ENCODE measurements at places on chromosomes 16 and 17. TPM values are rescaled to one million over a fixed set of nuclear protein-coding genes. Genes with fewer than 3 reads are reported as not detected.

DNA sequence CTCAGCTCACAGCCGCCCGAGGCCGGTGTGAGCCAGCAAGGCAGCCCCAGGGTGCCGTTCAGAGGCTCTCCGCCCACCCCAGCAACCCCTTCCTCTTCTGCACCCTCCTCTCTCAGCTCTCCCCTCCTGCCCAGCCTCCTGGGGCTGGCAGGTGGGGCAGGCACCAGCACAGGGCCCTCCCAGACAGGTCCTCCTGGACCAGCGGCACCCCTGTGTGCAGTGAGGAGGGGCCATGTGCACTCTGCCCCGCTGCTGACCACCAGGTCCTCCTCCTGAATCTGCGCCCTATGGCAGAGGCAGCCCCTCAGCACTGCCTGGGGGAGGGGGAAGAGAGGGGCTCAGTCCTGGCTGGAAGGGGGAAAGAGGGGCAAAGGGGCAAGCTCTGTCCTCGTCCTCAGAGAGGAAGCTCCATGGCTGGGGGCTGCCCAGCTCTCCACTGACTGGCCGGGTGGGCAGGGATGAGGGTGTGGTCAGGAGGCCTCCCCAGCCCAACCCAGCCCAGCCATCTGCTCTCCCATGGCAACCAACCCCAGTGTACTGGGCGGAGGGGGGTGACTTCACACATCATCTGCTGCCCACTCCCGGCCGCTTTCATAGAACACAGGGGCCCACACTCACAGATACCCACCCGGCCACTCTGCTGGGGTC is 5.4 kb upstream of the BCAR1 start:
- DNase-seq: no peak

- no peak for DNase-seq
Observed at GRCh38 chr16:77987810-77988209, 34.5 kb upstream of the CLEC3A start.

GRCh38 chr17:2735896-2736295 is 13.6 kb downstream of the CCDC92B start:
- no peak for DNase-seq

SBK1 gene
- 22.9 TPM for total RNA-seq

KREMEN2 gene
- total RNA-seq: not detected

NT5M gene
- total RNA-seq: 5.8 TPM

DNA sequence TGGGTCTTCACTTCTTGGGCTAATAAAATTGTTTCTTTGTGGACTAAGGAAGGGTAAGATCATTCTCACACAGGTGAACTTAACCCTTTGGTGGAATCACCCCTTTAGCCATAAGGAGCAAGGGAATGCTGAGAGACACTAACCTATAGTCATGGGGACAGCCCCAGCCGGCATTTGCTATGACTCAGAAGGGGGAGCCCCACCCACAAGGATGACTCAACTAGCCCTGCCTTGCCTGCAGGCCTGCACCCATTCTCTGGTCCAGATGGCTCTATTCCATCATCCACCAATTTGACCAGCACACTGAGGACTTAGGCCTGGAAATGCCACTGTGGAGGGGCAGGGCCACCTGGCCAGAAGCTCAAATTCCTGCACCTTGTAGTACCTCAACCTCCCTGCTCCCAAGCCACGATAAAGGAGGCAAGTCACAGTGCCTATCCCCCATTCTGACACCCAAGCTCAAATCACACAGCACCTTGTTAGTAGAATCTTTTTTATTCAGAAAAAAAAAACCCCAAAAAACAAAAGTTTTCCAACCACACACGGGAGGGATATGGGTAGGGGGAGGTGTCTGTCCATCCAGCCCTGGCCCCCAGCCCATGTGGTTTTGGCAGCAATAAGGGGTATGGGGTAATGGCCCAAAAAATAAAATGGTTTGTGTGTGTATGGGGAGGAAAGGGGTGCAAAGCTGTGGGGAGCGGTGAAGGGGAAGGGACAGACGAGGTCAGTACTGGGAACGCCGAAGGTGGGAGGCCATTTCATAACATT is 3.0 kb downstream of the PFN1 start:
- DNase-seq: no peak

- DNase-seq: peak; percentile 64
Observed at GRCh38 chr17:34706029-34706428, 126.6 kb downstream of the TMEM132E start.

- peak; percentile 79 for DNase-seq
Observed at GRCh38 chr16:86761111-86762031, 183.0 kb downstream of the FOXL1 start.

DNA sequence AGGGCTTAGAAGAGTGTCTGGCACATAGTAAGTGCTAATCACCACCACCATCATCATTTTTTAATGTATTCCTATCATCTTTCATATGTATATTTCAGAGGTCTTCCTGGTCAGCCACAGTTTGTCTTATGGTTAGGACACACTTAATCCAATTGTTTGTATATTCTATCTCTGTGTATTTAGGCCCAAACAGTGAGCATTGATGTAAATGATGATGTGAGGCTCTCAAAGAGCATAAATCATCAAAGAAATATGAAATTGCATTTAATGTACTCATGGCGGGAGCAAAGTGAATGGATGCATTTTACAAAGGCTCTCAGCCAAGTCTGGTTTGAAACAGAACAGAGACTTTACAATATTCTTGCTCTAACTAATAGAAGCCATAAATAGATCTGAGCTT is 24.1 kb upstream of the MPHOSPH6 start:
- DNase-seq: no peak

GRCh38 chr17:77857613-77858012 is 100.9 kb upstream of the TNRC6C start:
- DNase-seq: no peak

DNA sequence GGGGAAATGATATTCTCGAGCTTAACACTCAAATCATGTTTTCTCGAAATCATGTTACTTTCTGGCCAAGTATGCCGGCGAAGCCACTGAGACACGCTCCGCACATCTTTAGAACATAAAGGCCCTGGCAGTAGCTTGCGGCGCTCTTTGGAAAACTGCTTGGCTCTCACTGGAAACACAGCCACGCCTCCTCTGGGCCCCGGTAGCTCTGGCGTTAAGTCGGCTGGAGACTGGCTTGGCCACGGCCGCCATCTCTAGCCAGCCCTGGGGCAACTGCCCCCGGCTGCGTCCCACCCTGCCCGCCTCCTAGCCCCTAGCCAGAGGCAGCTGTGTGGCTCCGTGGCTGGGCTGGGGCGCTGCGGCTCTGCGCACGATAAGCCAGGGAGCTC is 9.2 kb upstream of the BAIAP2 start:
- DNase-seq: no peak

DNA sequence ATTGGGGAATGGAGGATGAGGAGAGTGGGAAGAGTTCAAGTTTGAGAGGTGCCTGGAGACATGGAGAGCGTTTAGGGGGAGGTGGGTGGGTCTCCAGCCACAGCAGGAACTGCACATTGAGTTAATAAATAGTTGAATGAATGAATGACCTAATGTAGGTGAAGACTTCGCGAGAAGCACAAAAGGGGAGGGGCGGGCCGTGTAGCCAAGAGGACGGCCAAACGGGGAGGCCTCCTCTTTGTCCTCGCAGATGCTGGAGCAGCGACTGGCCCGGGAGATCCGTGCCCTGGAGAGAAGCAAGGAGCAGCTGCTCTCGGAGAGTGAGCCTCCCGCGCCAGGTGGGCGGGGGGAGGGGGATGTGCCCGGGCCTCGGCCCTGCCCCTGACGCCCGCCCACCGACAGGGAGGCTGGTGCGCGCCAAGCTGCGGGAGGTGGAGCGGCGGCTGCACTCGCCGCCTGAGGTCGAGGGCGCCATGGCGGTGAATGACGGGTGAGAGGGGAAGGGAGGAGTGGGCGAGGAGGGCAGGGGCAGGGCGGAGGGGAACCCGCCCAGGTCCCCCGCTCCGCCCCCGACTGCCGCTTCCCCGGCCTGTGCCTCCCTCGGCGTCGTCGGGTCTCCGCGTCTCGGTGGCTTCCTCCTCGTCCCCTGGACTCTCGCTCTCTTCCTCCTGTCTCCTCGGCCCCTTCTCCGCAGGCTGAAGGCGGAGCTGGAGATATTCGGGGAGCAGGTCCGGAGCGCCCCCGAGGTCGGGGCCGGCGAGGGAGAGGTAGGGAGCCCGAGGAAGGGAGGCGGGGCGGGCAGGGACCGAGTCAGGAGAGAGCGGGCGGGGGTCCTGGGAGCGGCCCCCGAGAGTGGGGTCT is 12.9 kb downstream of the SYCE1L start:
- DNase-seq: peak; percentile 70

- no peak for DNase-seq
Observed at GRCh38 chr17:15931394-15931793, 13.5 kb upstream of the ADORA2B start.

ALKBH5 gene
- 55.3 TPM for total RNA-seq

MYH13 gene
- total RNA-seq: 0.05 TPM

GRCh38 chr16:8568231-8568617 is 22.1 kb downstream of the TMEM114 start:
- DNase-seq: no peak

- DNase-seq: no peak
Observed at GRCh38 chr17:38498353-38498752, 70.1 kb downstream of the ARHGAP23 start.

GRCh38 chr16:72060405-72060804 is 2.6 kb upstream of the HPR start:
- no peak for DNase-seq

KCNH6 gene
- 18.6 TPM for total RNA-seq

DNA sequence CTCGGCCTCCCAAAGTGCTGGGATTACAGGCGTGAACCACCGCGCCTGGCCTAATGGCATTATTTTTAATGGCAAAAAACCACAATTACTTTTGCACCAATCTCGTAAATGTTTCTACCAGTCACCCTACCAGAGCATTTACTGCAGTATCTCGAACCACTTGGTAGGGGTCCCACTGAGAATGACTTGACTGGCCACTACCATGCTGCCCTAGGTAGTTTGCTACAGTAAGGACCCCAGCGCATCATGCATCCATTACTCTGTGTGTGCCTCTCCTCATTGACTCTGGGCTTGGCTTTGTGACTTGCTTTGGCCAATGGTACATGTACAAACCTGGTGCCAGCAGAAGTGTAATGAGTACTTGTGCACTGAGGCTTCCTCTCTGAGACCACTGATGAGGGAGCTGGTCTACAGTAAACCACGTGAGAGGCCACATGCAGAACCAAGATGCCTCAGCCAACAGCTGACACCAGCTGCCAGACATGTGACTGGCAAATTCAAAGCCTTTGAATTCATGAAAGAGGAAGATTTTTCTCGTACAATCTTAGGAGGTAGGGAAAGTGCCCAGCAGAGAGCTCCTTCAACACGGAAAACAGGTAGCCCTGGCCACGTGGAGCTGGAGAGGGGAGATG is 421.7 kb upstream of the C16orf82 start:
- DNase-seq: no peak

DNA sequence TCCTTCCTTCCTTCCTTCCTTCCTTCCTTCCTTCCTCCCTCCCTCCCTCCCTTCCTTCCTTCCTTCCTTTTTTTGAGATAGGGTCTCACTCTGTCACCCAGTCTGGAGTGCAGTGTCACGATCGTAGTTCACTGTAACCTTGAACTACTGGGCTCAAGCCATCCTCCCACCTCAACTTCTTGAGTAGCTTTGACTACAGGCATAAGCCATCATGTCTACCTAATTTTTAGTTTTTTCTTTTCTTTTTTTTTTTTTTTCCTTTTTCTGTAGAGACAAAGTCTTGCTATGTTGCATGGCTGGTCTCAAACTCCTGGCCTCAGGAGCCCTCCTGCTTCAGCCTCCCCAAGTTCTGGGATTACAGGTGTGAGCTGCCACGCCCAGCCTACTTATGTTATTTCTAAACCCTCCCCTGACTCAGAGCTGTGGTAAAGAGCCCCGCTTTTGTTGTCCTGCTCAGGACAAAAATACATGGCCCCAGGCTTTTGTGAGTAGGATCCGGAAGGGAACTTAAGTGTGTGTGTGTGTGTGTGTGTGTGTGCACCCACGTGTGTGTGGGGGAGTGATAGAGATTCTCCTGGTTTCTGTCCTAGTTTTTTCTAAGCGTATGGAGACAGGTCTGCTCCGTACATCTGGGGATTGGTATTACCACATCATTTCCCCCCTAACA is 67.1 kb downstream of the PRKCB start:
- DNase-seq: no peak

DNA sequence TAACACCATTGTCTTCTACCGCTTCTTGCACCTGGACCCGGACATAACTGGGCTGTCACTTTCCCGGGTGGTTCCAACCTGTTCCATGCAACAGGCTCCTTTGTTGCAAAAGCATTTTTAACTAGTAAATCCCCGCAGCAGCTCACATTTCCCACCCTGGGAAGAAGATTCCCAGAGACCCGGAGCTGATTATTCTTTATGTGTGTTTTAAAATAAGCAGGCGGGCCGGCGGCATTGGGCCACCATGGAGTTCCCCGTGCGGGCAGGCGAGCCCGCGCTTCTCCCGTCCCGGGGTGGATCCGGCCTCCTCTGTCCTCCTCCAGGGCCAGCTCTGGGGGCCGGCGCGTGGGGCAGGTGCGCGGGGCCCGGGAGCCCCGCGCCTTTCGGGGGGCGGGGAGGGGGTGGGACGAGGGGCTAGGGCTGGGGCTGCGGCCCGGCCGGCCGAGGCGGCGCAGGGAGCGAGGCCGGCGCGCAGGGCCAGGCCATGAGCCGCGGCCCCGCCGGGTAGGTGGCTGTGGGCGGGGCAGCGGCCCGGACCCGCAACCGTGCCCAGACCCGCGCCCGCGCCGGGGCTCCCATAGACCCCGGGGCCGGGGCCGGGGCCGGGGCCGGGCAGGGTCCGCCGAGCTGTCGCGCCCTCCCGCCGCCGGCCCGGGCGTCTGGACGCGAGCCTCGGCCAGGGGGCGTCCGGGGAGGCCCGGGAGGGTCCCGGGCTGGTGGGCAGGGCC is 1.7 kb downstream of the CRAMP1 start:
- DNase-seq: peak; percentile 14

- DNase-seq: no peak
Observed at GRCh38 chr17:59002848-59003247, 103.8 kb downstream of the TRIM37 start.

IRX3 gene
- total RNA-seq: 30.5 TPM

- DNase-seq: no peak
Observed at GRCh38 chr16:727291-727977, 528 bp downstream of the HAGHL start.

TP53TG3B gene
- not detected for total RNA-seq

DNA sequence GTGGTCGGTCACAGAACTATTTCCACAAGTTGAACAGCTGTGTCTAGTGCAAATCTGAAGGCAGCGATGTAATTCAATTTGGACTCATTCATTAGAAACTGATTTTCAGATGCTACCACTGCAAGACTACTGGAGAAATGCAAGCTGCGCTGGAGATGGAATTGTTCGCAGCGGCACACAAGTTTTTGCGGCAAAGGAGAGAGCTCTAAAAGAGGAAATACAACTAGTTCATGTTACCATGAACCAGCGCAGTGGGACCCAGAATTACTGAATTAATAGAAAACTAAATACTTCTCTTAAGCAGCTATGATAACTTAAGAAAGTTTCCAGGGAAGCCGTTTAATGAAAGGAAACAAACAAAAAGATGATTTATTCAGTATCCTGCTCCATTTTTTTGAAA is 1.9 kb downstream of the CREBBP start:
- DNase-seq: no peak

BMERB1 gene
- 9.9 TPM for total RNA-seq

DNA sequence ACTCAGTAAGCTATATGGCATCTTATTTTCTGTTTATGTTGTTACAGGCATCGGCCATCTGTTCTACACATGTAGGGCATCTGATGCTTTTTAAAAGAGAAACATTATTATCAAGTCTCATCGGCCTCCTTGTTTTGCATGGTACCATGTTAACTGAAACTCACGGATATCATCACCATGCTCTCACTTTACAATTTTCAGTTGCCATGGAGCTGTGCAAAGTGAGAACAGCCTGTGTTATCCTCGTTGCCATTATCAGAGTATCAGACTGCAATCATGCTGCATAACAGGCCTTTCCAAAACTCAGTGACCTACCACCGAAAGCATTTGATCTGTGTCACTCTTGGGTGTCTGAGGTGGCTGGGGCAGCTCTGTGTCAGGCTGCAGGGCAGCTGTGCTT is 110.3 kb downstream of the C17orf67 start:
- DNase-seq: no peak

- no peak for DNase-seq
Observed at GRCh38 chr17:81411305-81411704, 16.0 kb downstream of the BAHCC1 start.

All from endothelial cell (in vitro differentiated cells).